NAMALWA (cell line): ENCODE measurements at places on chromosomes 1 and 21.

- no peak for DNase-seq
Measured at GRCh38 chr21:26490771-26491170, 82.3 kb downstream of the CYYR1 start.

- DNase-seq = no peak
Measured at GRCh38 chr1:14296795-14297194, 301.7 kb upstream of the KAZN start.

GRCh38 chr1:59261537-59261936, 35.4 kb upstream of the FGGY start:
- DNase-seq = no peak

DNA sequence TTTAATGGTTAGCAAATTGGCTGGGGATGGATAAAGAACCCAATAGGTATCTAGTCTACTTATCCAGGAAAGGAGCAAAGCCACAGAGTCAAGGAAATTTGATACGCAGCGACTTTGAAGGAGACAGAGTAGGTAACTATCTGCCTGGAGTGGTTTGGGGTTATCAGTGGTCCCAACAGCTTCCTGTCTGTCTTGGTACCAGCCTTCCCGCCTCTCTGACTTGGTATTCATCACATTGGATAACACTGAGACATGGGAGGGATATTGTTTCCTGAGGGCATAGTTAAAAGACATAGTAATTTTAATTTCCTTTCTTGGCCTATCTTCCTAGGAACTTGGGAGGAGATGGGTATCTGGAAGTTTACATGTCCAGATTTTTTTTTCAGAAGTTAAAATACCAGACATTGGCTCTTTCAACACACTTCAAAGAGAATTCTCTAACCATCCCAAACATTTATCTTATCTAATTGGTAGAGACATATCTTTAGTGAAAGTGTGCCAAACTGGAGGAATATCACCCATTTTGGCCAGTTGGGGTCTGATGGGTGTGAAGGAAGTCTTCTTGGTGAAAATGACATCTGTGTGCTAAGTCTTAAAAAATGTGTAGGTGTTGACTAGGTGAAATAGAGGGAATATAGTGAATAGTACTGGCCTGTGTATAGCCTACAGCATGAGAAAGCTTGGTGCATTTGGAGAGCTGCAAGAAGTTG, 65.0 kb downstream of the RGS5 start:
- no peak for DNase-seq

DNA sequence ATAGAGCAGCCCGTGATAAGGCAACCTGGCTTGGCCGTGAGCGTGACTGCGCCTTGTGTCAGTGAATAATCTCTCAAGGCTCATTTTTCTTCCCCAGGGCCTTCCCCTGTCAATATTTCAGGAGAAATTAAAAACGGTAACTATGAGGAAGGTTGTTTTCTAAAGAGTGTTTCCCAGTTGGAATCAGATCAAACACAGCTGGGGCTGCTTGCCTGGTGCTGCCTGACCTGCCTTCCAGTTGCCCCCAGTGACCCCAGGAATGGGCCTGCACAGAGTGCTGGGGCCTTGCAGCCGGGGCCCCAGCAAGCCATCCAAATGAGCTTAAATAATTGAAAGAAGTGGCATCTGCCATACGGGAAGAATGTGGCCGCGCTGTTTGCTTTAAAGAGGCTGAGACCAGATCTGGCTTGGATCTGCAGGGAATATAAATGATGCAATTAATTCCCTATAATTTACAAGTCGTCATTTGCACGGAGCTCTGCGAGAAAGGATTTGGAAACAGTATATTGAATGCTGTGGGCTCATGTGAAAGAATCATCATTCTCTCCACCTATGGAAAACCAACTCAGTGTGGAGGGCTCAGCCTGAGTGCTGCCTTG, 203.9 kb downstream of the C1orf94 start:
- no peak for DNase-seq
